Forelimb muscle (tissue), 1 donor: ENCODE measurements at places on chromosomes 6 and 20. TPM values are rescaled to one million over a fixed set of nuclear protein-coding genes. Genes with fewer than 3 reads are reported as not detected.

DNA sequence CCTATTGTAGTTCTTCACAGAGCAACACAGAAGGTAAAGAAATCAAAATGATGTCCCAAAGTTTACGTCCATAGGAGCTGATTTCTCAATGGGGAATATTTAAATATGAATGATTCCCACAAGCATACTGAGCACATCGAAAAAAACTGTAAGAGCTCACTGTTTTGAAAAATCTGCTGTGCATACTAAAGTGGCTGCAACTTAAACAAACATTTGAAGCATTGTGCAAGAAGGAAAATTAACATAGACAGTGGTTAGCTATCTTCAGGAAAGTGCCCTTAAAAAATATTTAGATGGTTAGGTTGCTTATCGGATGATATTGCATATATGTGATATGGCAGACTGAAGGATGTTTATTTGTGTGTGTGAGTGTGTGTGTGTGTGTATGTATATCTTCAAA, 747.6 kb downstream of the RFPL4B start:
- no peak for DNase-seq

GRCh38 chr20:22489626-22490286, 94.6 kb downstream of the FOXA2 start:
- DNase-seq, result no peak

DNA sequence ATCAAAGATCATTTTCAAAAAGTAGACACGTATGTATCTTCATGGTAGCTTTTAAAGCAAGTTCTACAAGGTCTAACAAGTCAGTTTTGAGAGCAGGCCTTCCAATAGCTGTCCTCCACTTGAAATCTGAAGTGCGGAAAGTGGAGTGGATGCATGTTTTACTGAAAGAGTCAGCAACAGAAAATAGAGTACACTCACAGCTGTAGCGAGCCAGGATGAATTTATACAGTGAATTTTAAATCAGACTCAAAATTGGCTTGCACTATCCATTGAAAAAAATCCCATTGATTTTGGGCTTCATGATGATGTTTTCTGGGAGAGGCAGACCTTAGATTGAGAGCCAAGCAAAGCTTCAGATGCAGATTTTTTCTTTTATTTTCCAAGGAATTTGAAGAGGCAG, 80.6 kb downstream of the GJA10 start:
- DNase-seq, result peak; percentile 72

DNA sequence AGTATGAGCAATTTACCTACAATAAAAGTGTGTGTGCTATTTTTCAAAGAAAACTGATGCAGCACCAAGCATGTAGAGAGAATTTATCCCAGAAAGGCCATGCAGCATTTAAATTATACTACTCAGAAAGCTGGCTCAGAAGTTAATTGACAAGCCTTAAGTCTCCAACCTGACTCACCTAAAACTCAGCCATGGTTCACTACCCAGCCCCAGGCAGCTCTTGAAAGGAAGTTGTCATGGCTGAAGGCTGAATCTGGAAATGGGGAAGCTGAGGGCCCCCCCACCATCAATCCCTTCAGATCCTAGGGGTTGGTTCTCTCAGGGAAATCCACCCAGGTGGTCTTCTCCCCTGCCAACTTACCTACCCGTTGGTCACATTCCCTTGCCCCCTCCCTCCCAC, 19.7 kb downstream of the PPIL6 start:
- no peak for DNase-seq

- DNase-seq, result no peak
These were observed 56.4 kb upstream of the NKX2-4 start for GRCh38 chr20:21453690-21454089.

- no peak for DNase-seq
These were observed 23.4 kb downstream of the ZBTB46 start for GRCh38 chr20:63807654-63808053.

GRCh38 chr6:122657601-122658000, 47.4 kb downstream of the PKIB start:
- DNase-seq, result no peak

The E2F3 gene
- polyA plus RNA-seq, result 7.5 TPM
